ENCODE measurements at places on chromosomes 5 and 9.

GRCh38 chr5:109485030-109485429, 75.3 kb upstream of the PJA2 start:
- DNase-seq, result no peak

DNA sequence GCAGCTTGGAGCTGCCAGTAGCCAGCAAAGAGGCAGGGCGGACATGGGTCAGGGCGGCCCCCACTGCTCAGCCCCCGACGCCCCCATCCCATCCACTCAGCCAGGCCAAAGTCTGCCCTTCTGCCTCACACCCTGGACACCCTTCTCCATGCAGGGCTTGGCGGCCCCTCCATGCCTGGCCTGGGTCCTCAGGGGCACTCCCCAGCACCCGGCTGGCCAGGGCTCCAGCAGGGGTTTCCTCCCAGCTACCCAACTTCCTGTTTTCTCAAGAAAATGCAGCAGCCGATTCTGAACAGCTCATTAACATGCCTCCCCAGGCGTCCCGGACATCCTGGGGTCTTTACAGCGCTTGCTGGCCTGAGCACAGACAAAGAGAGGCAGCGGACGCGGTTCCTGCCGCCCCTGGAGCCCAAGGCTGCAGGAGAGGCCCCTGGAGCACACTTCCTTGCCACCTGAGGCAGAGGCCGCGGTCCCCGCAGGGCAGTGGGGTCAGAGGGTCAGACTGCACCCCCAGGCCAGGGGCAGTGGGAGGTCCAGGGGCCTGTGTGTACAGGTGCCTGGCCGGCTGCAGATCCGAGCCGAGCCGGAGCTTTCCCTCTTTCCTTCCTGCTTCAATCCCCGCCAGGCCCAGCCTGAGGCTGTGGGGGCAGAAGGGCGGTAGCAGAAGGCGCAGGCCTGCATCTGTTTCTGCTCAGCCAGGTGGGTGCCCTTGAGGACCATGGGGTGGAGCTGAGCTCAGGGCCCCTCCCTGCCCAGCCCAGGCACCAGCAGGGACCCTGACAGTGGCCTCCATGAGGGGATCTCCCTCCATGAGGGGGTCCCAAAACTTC, 18.7 kb upstream of the NRARP start:
- DNase-seq, result no peak

DNA sequence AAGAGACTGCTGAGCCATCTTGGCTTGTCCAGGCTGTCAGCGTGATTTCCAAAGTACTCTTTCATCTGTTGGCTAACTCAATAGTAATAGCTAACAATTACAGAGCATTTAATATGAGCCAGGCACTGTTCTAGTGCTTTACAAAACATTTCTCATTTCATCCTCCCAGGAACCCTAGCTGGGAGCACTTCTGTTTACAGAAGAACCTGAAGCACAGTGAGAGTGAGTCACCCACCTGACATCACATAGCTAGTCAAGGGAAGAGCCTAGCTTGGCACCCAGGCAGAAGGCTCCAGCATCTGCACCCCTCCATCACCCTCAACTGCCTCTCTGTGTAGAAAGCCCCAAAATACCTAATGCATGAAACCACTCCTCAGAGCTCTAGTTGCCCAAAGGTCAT, 57.5 kb upstream of the IQGAP2 start:
- no peak for DNase-seq

GRCh38 chr5:136730426-136730825, 365.1 kb upstream of the TRPC7 start:
- no peak for DNase-seq

DNA sequence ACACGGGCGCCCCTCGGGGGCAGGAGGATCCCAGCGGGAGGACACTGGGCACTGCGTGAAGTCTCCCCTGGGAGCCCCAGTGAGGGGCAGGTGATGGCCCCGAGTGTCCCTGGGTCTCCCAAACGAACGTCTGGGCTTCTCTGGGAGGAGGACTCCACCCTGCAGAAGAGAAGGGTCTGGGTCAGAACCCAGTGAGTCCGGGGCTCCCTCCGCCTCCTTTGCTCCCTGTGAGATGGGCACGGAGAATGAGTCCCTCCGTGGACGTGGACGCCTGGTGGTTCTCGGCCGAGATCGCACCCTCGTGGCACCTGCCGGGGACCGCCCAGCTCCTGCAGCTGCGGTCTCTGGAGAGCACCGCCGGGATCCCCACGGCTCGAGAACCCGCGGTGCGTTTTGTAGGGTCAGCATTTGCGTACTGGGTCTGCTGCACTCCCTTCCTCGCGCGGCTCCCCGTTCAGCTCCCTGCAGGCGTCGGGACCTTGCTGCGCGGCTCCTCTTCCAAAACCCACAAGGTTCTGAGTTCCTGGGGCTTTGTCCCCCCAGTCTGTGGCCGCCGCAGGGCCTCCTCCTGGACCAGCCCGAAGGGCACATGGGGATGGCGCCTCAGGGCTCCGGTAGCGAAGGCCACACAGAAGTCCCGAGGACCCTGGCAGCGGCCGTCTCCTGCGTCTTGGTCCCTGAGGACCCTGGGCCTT, 10.2 kb upstream of the CEP72 start:
- DNase-seq, result no peak

GRCh38 chr5:149576021-149576420, 5.3 kb upstream of the ARHGEF37 start:
- DNase-seq, result no peak

GRCh38 chr5:24235946-24236345, 408.8 kb downstream of the CDH10 start:
- DNase-seq, result no peak

DNA sequence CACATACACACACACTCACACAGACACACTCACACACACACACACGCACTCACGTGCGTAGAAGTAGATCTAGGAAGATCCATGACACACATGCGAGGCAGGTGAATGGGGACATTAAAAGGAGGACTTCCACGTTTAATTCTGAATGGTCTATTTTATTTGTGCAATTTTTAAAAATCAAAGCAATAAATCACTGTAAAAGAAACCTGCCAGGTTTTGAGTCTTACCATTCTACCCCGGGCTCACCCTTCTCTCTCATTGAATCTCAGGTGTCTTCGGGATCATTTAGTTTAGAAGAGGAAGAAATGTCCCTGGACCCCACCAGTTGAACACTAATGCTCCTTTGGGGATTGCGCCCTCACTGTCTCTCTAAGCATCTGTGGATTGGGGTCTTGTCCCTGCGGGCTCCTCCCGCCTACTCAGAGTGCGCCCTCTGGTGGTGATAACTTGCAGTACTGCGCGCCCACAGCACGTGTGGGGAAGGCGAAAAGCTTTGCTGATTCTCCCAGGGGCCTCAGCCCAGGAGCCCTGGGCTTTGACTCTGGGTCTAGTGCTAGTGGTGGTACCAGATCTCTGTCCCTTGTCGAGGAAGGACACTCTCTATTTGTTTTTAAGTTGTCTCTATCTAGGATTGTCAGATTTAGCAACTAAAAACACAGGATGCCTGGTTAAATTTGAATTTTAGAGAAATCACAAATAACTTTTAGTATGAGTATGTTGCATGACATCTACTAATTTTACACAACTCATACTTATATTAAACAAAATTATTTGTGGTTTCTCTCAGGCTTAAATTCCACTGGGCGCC, 34.8 kb downstream of the BOD1 start:
- DNase-seq, result peak; percentile 76

DNA sequence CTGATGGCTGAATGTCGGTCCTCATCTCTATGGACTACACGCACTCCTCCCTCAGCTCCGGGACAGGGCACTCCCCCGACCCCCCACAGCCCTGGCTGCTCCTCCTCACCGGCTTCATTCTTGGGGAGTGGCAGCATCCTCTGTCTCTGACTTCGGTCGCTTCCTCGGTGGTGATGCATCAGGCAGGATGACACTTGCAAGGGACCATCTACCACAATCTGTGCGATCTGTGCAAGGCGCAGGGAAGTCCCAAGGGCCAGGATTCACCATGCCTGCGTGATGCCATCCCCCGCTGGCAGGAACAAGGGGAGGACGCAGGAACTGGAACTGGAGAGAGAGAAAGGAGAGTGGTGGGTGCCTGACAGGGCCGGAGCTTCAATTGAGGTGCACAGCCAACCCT, 2.2 kb upstream of the CACNA1B start:
- DNase-seq, result no peak

- no peak for DNase-seq
Observed at GRCh38 chr9:35675204-35675603, 1.5 kb downstream of the CA9 start.

DNA sequence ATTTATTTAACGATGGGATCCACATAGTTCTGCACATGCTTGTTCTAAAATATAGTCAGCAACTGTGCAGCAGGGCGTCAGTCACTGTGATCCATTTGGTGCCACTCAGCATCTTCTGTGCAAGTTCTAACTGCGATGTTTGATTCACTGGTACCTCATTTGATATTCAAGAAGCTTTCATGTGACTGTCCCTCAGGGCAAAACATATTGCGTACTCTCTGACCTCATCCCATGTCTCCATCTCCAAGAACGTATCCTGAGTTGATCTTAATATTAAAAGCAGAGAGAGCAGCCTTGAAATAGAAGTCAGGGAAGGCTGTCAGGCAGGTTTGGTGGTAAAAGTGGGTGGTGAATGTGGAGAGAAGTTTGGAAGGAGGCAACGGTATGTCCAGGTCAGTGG, 116.5 kb upstream of the ATP10B start:
- no peak for DNase-seq

- DNase-seq, result no peak
Observed at GRCh38 chr9:24035816-24036215, 209.8 kb upstream of the ELAVL2 start.

DNA sequence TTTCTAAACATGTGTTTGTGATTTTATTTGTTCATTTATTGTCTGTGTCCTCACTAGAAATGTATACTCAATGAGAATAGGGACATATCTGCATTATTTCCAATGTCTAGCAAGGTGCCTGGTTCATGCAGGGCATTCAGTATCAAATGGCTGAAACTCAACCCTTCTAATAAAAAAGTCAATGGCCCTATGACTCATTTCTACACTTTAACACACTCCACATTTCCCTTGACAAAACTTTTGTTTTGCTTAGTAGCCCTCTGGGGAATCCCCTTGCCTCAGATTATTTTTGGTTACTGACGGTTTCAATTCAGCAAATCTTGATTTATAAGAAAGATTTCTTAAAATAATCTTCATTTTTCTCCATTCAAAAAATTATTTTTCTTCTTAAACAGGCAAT, 206.0 kb upstream of the DMRTA1 start:
- DNase-seq, result no peak

DNA sequence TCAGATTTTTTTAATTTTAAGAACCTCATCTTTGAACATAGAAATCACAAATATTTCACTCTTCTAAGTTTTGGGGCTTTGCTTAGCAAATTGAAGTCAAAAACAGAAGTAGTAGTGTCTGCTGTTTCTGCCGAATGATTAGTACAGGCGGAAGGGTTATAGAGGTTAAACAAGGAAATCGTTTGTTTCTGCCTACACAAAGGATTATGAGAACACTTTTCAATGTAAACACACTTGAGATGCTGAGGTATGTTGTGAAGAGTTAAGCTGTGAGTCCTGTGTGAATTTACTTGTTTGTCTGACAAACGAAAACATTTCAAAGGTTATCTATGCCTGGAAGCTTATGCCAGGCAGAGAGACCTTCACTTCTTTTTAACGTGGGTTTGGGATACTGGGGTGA, 224.8 kb downstream of the CETN3 start:
- DNase-seq, result no peak

- no peak for DNase-seq
Observed at GRCh38 chr5:160921423-160922285, 69.6 kb upstream of the ATP10B start.

- peak; percentile 40 for DNase-seq
Observed at GRCh38 chr5:67246108-67246507, 49.5 kb upstream of the CD180 start.

- DNase-seq, result no peak
Observed at GRCh38 chr9:72812559-72813111, 140.2 kb downstream of the ALDH1A1 start.

- DNase-seq, result no peak
Observed at GRCh38 chr5:93423300-93423699, 157.7 kb downstream of the NR2F1-AS1 start.

GRCh38 chr9:79384501-79384900, 187.3 kb upstream of the TLE4 start:
- no peak for DNase-seq

GRCh38 chr9:114116126-114116747, 17.1 kb upstream of the KIF12 start:
- DNase-seq, result no peak

DNA sequence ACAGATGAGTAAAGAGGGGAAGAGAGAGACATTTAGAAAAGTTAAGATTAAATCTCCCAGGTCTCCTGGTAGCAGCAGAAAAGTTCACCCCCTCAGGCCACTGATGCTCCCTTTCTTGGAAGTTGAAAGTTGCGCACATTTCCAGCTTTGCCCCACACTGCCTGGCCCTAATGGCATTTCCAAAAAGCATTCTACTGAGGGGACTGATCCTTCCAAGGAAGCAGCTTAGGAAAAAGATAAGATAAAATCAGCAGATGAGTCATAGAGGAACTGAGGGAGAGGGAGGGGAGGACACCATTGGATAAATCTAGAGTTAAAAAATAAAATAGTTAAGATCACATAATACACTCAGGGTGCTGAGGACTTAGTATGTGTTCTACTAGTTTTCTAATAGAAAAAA, 67.6 kb upstream of the SLC12A2 start:
- DNase-seq, result no peak

- no peak for DNase-seq
Observed at GRCh38 chr5:41406424-41406823, 104.0 kb downstream of the PLCXD3 start.

- DNase-seq, result peak; percentile 29
Observed at GRCh38 chr9:111828193-111828592, 33.5 kb upstream of the SHOC1 start.

DNA sequence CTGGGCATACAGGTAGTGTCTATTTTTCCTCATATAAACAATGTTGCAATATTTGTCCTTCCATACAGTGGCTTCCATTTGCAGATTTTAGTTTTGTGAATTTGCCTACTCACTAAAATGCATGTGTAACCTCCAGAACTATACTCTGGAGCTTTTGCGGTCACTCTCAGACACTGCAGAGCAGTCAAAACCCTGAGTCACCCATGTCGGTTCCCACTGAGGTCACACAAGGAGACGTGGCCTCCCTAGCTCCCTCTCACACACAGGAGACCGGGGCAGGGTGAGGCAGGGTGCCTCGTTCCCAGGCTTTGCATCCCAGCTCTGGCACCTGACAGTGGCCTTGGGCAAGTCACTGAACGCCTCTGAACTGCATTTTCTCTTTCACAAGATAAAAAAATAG, 55.5 kb upstream of the ZNF354A start:
- peak; percentile 56 for DNase-seq

GRCh38 chr5:122576256-122577016, 198.4 kb upstream of the SNX2 start:
- no peak for DNase-seq

- DNase-seq, result no peak
Observed at GRCh38 chr5:111385970-111386831, 126.1 kb downstream of the STARD4 start.

DNA sequence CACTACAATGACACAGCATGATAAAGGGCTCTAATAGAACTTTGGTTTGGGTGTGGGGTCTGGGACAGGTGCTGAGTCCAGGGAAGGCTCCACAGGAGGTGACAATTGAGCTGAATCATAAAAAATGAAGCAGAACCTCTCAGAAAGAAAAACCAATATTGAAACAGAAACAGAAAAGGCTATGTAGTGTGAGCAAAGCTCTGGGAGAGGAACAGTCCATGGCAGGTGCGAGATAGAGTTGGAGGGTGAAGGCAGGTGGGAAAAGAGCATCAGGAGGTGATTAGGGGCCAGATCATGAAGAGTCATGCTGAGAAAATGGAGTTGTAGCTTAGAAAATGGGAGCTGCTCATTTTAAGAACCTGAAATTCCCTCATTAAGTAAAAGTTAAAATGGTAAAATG, 164.9 kb downstream of the KCTD16 start:
- DNase-seq, result no peak

- DNase-seq, result no peak
Observed at GRCh38 chr5:60598424-60598823, 101.5 kb downstream of the DEPDC1B start.

GRCh38 chr5:17405976-17406375, 92.1 kb upstream of the TAF11L2 start:
- DNase-seq, result no peak

All from AG20443 (cell line).